ENCODE measurements at places on chromosomes 7 and 10.
A peak's percentile ranks its signal among the peaks of the same experiment; 100 is the strongest.

DNA sequence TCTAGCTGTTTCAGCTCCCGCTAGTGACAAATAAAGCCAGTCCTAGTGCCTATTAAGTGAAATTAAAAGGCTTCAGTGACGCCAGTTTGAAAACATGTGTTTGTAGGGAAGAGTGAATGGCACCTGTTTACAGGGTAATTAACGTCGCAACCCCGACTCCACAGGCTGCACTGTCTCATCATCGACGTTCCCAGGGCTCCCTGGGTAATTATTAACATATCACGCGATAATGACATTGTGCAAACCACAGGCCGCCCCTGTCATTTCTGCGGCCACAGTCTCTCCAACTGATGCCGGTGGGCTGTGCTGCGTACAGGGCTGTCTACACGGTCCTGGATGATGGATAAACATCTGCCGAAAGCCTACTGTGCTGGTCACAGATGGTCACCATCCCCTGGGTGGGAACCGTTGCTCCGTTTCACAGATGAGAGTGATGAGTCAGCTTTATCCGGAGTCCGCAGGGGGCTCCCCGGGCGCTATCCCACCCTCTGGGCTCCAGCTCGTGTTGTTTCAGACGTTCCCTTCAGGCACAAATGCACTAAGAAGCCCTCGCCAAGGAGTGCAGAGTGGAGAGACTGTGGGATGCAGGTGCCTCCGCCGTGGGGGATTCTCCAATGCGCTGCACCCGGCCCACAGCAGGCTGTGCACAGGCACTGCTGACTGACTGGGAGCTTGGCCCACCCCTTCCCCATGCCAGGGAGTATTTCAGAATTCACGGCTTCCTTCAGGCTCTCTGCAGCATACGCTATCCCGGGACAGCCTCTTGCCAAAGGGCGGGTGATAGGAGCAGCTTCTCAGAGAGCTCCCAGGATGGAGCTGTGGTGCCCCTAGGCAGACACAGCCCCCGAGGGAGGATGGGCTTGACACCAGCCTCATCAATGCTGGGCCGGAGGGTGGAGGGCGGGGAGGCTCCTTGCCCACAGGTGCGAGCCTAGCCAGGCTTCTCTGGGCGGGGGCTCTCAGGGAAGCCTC is 491.8 kb upstream of the FOXK1 start:
- DNase-seq = no peak

DNA sequence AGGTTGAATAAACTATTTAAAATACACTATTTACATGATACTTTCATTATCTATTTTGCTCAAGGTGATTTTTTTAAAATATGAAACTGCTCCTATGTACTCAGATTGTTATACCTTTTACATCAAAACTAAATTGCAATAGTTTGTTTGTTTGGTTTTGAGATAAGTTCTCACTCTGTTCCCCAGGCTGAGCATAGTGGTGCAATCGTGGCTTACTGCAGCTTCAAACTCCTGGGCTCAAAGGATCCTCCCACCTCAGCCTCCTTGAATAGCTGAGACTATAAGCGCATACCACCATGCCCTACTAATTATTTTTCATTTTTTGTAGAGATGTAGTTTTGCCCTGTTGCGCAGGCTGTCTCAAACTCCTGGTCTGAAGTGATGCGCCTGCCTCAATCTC is 12.7 kb downstream of the TAS2R60 start:
- no peak for DNase-seq

- DNase-seq = no peak
Observed at GRCh38 chr10:100359030-100359432, 12.0 kb downstream of the SCD start.

DNA sequence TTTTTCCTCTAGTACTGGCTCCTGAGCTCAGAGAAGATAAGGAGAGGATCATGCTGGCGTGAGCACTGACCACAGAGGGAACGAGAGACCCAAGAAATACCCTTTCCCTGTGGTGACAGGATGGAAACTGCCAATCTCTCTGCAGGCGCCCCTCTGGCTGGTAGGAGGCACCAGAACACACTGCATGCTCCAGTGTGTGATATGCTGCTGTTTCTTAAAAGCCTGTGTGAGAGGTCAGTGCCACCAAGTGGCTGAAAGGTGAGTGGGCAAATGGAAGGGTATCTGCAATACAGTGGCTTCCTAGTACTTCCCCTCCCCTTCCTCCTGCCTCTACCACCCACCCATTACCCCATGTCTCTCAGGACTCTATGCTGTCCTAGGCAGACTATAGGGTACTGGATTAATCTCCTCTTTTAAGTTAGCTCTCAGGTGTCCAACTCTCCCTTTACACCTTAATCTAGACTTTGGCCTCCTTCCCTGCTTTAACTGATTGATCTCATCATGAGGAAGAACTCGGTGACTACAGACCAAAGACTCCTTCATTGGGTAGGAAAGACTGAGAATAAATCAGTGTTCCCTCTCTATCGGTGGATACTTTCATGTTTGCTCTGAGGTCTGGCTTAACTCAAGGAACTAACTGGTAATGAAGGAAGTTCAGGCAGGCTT is 283.6 kb downstream of the ADRA2A start:
- peak; percentile 30 for DNase-seq

DNA sequence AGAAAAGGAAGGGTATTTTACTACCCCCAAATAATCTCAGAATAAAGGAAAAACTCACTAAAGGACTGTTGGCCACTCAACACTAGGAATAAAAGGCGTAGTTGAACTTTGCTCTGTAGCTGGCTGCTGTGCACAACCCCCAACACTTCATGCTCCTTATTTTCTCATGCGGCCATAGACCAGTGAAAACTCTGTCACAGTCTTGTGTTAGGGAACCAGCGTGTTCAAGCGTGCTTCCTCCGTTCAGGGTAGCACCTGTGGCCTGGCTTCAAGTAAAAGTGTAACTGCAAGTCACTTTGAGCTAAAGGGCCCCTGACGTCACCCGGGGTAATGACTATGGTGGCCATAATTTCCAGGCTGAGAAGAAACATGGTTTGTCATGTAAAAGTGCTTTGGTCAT is 27.0 kb downstream of the BLNK start:
- DNase-seq = no peak

GRCh38 chr10:1670541-1671365 is 66.6 kb downstream of the ADARB2 start:
- DNase-seq = no peak

GRCh38 chr7:55622241-55622640 is 49.9 kb upstream of the VOPP1 start:
- DNase-seq = no peak

DNA sequence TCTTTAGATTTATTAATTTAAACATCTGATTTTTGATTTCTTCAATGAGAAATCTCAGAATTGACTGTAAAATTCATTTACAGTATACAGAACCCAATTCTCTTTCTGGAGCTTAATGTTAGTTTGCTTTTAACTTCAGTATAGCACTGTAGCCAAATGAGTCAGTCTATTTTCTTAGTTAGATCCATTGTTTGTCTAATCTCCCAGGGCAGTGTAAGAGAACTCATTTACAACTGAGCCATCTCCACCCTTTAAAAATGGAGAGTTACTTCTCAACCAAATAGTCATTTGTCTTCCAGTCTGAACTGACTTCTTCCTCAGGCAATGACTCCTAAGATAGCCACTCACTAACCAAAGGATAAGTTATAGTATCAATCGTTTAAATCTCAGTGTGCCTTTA is 3.0 kb upstream of the WNT2 start:
- no peak for DNase-seq

DNA sequence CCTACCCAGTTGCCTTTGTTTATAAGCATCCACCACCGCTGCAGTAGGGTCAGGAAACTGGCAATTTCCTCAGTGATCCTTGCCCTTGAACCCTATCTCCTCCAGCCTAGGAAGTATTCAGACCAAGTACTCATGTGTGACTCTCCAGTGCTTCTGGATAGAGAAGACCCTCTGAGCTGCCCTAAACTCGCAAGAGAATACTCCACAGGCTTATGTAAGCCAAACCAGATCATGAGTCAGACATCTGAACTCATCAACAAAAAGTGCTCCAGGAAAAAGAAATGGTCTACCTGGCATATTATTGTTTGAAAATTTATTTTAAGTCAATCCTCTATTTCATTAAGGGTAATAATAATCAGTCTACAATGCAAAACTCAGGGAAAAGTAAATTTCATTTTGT is 101.3 kb downstream of the KAT6B start:
- no peak for DNase-seq

- DNase-seq = no peak
Observed at GRCh38 chr7:45574669-45575500, 717 bp downstream of the ADCY1 start.

DNA sequence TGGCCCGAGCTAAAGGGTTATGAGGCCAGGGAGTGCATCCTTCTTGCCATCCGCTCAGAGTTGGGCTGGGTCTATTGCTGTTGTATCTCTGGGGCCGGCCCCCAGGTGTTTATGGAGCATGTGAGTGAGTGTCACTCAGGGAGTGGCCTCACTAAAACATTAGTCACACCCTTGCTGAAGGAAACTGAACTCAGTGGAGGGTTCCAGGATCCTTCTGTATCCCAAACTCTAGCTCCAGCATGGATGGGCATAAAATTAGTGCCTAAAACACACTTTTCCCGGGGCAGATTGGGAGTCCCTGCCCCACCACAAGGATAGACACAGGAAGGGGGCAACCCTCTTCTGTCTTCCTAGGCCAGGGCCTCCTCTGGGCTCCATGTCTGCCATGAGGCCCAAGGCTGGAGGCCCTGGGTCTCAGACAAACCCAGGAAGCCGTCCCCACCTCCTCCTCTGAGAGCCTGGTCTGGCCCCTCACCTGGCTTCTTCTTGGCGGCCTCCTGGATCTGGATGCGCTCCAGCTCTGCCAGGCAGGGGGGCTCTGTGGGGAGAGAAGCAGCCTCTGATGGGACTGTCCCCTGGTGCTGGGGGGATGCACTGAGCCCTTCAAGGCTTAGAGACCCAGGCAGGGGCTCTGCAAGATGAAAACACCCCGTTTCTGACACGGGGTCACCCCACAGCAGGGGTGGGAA is 24.5 kb downstream of the SPOCK2 start:
- DNase-seq = no peak

- DNase-seq = no peak
Observed at GRCh38 chr7:75616421-75617167, 122.1 kb downstream of the HIP1 start.

GRCh38 chr7:80284855-80285254 is 150.2 kb downstream of the GNAI1 start:
- DNase-seq = no peak

GRCh38 chr7:55527307-55527706 is 45.0 kb downstream of the VOPP1 start:
- no peak for DNase-seq

DNA sequence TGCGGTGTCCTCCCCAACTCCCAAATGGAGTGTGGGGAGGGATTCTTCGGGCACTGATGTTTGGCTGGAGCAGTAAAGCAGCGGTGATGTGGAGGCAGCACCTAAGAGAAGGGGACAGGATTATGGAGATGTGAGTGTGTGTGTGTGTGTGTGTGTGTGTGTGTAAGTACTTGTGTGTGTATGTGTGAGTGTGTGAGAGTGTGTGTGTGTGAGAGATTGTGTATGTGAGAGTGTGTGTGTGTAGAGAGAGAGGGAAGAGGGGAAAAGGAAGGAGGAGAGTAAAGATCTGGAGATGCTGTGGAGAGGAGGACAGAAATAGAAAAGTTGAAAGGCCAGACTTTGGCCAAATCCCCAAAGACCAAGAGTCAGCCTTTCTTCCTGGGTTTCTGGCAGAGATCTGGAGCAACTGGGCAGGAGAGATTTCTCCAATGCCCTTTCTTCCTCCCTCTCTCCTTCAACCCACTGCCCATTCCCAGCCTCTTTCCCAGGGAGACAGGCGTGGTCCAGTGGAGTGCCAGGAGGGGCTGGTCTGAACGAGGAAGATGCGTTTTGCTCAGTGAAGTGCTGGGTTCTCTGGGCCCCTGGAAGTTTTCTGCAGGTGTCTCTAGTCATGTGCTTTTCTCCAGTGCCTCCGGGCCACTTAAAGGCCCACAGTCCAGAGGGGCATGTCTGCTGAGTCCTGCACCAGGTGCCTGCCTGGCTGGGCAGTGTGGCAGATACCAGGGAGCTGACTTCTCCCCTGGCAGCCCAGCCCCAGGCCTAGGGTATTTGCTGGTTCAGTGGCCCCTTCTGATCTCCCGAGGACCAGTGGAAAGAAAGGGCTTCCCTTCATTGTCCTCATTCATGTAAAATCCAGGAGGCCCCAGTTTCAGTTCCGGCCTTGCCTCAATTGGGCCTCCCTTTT is 60.5 kb downstream of the HK1 start:
- DNase-seq = no peak

- no peak for DNase-seq
Observed at GRCh38 chr7:86929293-86930109, 130.0 kb downstream of the ELAPOR2 start.

- DNase-seq = no peak
Observed at GRCh38 chr7:27424749-27425148, 182.1 kb downstream of the EVX1 start.

DNA sequence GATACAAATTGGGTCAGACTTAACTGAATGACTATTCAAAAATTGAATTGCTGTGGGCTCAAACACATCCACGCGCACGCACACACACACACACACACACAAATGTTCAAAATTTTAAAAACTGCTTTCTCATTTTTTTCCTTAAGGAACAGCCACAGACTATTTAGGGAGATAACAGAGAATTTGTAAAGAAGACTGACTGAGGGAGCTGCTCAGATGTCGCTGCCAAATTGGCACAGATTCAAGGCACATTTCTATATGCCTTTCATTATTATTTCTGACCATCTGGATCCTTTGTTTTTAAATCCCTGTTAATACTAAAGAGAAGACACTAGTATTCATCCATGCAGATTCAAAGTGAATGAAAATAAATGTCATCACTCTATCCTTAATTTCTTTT is 154.8 kb downstream of the DGKB start:
- DNase-seq = peak; percentile 16

GRCh38 chr7:17195576-17195975 is 102.9 kb upstream of the AHR start:
- DNase-seq = no peak

- no peak for DNase-seq
Observed at GRCh38 chr7:29970158-29970557, 19.4 kb downstream of the SCRN1 start.

GRCh38 chr7:14886533-14886932 is 16.0 kb downstream of the DGKB start:
- no peak for DNase-seq

DNA sequence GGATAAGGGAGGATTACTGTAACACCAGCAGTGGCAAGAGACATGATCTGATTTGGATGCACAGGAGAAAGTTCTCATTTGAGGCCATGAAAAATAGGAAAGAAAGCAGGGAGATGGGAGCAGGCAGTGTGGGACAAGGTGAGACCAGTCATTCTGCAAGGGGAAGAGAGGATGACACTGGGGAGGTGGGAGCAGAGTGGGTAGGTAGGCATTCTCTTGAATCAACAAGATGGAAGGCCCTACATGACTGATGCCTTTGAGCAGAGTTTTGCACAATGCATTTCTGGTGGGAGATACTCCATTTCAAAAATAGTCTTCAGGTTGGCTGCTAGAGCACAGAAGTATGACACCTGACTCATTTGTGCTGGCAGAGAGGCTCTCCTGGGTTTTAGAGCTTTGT is 10.5 kb downstream of the RPS24 start:
- no peak for DNase-seq

All from Ammon's horn (tissue), 1 donor.